ENCODE measurements at places on chromosomes 13 and 19.

- DNase-seq = peak; percentile 59
Observed at GRCh38 chr13:60583911-60584753, 187.1 kb downstream of the TDRD3 start.

DNA sequence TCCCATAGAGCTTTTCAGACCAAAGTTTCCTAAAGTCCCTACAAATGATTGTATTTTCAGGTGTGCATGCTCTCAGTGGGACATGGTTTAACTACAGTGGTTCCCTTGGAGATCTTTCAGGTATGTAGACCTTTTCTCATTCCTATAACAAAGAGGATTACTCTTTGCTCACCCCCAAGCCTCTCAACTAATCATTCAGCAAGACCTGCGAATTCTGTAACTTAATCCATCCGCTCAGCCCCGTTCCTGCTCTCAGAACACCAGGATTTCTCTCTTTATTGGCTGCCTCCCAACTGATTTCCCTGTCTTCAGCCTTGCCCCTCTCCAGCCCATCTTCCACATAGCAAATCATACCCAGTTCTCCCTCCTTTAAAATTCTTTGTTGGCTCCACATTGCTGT is 253.6 kb downstream of the MTUS2 start:
- no peak for DNase-seq

GRCh38 chr13:37905736-37906135 is 36.2 kb upstream of the TRPC4 start:
- DNase-seq = no peak

- peak; percentile 52 for DNase-seq
Observed at GRCh38 chr19:54168174-54168917, 4.6 kb downstream of the TMC4 start.

DNA sequence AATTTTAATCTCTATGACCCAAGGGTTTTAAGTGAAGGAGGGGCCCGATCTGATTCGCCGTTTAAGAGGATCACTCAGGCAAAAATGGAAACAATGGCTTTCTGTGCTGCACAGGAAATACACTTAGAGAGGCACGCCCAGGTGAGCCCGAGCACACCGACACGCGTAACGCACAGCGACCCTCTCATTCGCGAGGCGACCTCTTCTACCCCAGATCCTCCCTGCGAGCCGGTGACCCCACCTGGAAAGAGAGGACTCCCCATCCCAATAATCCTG is 216 bp downstream of the SH2D3A start:
- DNase-seq = no peak

DNA sequence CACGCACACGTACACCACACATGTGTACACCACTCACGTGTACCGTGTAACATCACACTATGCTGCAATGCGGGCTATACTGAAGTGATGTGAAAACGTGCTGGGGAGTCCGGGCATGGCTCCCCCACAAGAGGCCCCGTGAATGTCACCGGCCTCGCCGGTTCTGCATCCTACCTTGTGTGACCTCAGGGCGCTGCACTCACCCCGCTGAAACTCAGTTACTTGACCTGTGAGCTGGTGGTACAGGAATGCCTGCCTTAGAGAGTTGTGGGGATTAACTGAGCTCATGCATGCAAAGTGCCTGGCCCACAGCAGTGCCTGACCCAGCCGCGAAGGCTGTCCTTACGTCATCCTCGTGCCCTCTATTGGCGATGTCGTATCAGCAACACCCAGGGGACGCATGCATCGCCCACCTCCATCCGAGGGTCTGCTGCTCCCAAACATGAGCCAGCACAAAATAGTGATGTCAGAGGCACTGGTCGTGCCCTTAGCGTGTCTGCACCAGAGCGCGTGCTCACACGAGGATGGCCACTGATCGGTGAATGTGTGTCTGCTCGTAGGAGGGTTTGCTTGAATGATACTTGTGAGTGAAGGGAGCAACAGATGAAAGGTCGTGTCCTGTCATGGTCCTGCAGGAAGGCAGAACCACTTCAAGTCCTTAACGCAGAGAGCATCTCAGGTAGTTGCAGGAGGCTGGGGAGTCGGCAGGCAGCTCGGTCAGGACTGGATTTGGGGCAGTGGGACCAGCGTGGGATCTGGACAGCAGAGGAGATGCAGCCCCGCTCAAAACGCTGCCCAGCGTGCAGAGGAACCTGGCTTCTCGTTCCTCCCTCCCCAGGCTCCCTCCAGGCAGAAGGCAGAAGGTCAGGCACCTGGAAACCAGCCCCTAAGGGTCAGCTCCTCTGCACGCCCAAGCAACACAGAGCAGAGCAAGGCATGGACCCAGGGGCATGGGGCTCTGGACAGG is 126.2 kb upstream of the SPACA7 start:
- DNase-seq = no peak

All from AG09319 (cell line).